Activated CD4-positive, alpha-beta memory T cell treated with anti-CD3 and anti-CD28 coated beads for 36 hours (primary cell): ENCODE measurements at places on chromosomes 2 and 18. TPM values are rescaled to one million over a fixed set of nuclear protein-coding genes. Genes with fewer than 3 reads are reported as not detected.
A peak's percentile ranks its signal among the peaks of the same experiment; 100 is the strongest.

The RAPGEF4 gene
- total RNA-seq: 0.21 TPM

The LINC00305 gene
- total RNA-seq: not detected

- no peak overlapping the region for H3K27ac ChIP-seq
- H3K27me3 ChIP-seq: peaks cover 9% of the 10 kb centered on the region
- no peaks in the 10 kb centered on the region for H3K4me1 ChIP-seq
- no peaks in the 10 kb centered on the region for H3K36me3 ChIP-seq
- no peak overlapping the region for H3K4me3 ChIP-seq
Observed at GRCh38 chr18:46953195-46953594, 35.8 kb downstream of the KATNAL2 start.

GRCh38 chr2:118991554-118991953 lies 49.6 kb downstream of the MARCO start:
- no peak overlapping the region for H3K27ac ChIP-seq
- H3K27me3 ChIP-seq: no peaks in the 10 kb centered on the region
- no peaks in the 10 kb centered on the region for H3K4me1 ChIP-seq
- H3K4me3 ChIP-seq: no peak overlapping the region
- DNase-seq: no peak

- no peak for DNase-seq
- H3K27ac ChIP-seq: no peak overlapping the region
- H3K4me1 ChIP-seq: peaks cover 4% of the 10 kb centered on the region
Observed at GRCh38 chr2:181944164-181944913, 41.3 kb upstream of the PPP1R1C start.

The SKOR2 gene
- total RNA-seq: not detected

GRCh38 chr2:9074930-9075329 lies 71.4 kb upstream of the MBOAT2 start:
- peaks cover 12% of the 10 kb centered on the region for H3K27me3 ChIP-seq
- H3K4me1 ChIP-seq: no peaks in the 10 kb centered on the region
- no peaks in the 10 kb centered on the region for H3K36me3 ChIP-seq
- no peak overlapping the region for H3K4me3 ChIP-seq
- DNase-seq: no peak
- no peak overlapping the region for H3K27ac ChIP-seq

- no peaks in the 10 kb centered on the region for H3K36me3 ChIP-seq
- H3K27ac ChIP-seq: no peak overlapping the region
- no peak overlapping the region for H3K4me3 ChIP-seq
- H3K4me1 ChIP-seq: no peaks in the 10 kb centered on the region
- DNase-seq: no peak
- no peaks in the 10 kb centered on the region for H3K27me3 ChIP-seq
Observed at GRCh38 chr2:206824993-206825392, 59.6 kb downstream of the FASTKD2 start.

The ARHGAP15 gene
- 70.2 TPM for total RNA-seq

The ADCYAP1 gene
- total RNA-seq: not detected

DNA sequence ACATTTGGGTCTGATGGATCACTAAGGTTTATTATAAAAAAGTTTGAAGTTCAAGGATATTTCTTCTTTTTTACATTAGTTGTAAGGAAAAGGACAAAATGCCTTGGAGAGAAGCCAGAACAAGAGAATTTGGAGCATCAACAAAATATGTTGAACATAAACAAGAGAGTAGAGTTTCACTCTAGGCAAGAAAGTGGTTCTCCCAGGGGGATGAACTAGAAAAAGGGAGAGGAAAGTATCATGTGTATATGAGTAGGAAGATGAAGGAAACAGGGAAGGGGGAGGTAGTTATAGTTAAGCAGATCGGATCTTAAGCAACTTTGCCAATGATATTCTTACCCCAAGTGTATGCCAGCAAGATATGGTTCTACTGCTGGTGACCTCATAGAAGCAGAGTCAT lies 63.8 kb upstream of the GALNT3 start:
- no peak overlapping the region for H3K27ac ChIP-seq
- no peaks in the 10 kb centered on the region for H3K4me1 ChIP-seq
- no peaks in the 10 kb centered on the region for H3K27me3 ChIP-seq
- no peak for DNase-seq

DNA sequence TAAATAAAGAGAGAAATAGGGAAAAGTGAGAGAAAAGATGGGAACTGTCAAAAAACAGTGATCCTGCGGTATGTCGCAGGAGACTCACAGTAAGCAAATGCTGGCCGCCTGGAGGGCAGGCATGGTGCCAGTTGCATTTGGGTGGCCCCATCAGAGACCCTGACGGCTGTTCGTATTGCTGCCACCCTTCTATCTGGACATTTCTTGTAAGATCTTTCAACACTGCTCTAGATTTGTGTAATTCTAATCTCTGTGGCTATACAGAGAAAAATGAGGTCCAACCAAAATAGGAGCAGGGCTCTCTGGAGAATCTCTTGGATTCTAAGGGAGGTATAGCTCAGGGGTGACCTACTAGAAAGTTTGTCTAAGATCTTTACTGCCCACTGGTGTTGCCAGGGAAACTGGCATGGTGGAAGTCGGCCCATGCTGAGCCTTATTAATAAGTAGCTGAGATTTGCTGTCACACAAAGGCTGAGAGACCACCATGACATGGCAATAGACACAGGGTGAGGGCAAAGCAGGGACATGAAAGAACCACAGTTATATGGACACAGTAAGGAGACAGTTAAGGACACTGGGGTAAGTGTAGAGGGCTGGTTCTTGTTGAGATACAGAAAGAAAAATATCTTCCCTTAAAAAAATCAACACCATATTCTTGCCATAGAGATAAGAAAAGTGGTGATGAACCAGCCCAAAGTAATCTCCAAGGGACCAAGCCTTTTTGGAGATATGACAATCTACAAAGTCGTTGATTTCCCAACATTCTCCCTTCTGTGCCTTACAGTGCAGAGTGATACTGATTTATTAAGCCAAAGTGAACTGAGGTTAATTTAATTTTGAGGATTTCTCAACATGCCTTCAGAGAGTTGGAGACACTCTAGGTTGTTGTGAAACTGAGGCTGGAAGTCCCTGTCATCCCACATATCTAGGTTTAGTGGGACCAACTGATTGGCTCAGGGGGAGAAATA lies 26.4 kb upstream of the FZD7 start:
- peaks cover 10% of the 10 kb centered on the region for H3K27me3 ChIP-seq
- H3K4me1 ChIP-seq: peaks cover 3% of the 10 kb centered on the region
- no peak overlapping the region for H3K4me3 ChIP-seq

- no peak overlapping the region for H3K4me3 ChIP-seq
- H3K27ac ChIP-seq: no peak overlapping the region
- no peak for DNase-seq
Observed at GRCh38 chr2:144421606-144422510, 98.1 kb downstream of the ZEB2 start.

- no peaks in the 10 kb centered on the region for H3K36me3 ChIP-seq
- no peak for DNase-seq
- H3K4me1 ChIP-seq: no peaks in the 10 kb centered on the region
Observed at GRCh38 chr18:41526054-41526453, 429.0 kb upstream of the PIK3C3 start.

The SPHKAP gene
- total RNA-seq: not detected

DNA sequence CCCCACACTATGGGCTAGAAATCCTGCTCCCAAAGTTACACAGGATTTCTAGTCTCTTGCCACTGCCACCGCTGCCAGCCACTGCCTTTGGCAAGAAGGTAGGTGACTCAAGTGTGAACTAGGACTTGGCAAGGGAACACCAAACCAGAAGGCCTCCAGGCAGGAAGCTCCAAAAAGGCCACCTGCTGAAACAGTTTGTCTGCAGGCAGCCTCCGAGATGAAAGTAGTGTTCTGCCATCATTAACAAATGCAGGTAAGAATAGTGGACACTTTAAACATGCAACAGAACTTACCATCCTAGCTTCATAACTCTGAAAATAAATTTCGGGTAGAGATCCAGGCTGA lies 3.9 kb downstream of the ANKRD44 start:
- peak overlapping the region; percentile 99 for H3K27ac ChIP-seq
- H3K4me1 ChIP-seq: peaks cover 71% of the 10 kb centered on the region
- peak; percentile 58 for DNase-seq

DNA sequence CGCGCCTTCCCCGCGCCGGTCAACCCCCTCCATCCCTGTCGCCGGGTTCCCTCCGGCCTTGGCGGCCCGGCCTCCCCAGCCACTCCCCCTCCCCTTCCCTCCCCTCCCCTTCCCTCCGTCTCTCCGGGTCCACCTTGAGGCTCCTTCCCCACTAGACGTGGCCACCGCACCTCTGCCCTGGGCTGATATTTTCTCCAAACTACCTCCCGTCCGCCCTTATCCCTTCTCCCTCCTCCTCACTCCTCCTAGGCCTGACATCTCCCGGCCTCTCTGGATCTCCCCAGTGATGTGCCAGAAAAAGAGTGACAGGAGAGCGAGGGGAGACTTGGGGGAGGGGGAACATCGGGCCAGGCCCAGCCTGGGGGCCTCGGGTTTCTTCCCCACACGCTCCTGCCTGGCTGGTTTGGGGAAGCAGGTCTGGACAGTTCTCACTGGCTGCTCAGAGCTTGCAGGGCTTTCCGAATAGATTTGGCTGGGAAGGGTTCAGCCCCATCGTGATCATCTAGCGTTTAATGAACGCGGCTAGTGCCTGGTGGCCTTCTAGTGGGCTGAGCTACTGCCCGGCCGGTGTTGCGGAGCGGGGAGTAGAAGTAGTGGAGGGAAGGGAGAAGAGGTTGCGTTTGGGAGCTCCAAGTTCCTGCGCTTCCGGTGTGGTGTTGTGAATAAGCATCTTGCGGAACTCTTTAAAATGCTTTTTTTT lies 641 bp downstream of the MAPRE3 start:
- no peak overlapping the region for H3K27ac ChIP-seq
- no peaks in the 10 kb centered on the region for H3K36me3 ChIP-seq
- H3K4me1 ChIP-seq: peaks cover 15% of the 10 kb centered on the region
- peak overlapping the region; percentile 68 for H3K4me3 ChIP-seq

DNA sequence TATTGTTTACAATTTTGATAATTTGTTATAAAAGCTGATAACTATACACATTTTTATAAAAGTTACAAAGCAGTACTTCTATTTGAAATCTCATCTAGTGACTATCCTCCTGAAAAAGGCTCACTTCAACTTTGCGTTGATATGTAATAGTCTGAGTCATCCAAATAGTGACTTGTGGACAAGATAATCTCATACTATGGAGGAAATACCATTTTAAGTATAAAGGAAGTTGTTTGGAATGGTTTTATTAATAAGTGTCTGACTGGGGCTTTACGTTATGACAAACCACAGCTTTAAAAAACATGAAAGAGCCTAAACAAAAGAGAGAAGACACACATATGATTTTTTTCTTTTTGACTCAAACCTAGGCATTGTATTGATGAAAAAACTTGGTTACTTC lies 272.3 kb upstream of the COL3A1 start:
- H3K27ac ChIP-seq: no peak overlapping the region
- H3K27me3 ChIP-seq: no peaks in the 10 kb centered on the region
- no peaks in the 10 kb centered on the region for H3K4me1 ChIP-seq
- DNase-seq: no peak
- no peaks in the 10 kb centered on the region for H3K36me3 ChIP-seq
- no peak overlapping the region for H3K4me3 ChIP-seq

- H3K4me3 ChIP-seq: no peak overlapping the region
- H3K27me3 ChIP-seq: no peaks in the 10 kb centered on the region
- DNase-seq: no peak
- H3K27ac ChIP-seq: no peak overlapping the region
Observed at GRCh38 chr18:44556296-44556695, 124.4 kb upstream of the SETBP1 start.

GRCh38 chr2:215883799-215884198 lies 129.6 kb downstream of the MREG start:
- no peak for DNase-seq
- no peak overlapping the region for H3K27ac ChIP-seq
- peaks cover 11% of the 10 kb centered on the region for H3K27me3 ChIP-seq
- H3K4me1 ChIP-seq: no peaks in the 10 kb centered on the region
- H3K4me3 ChIP-seq: no peak overlapping the region

GRCh38 chr2:10228611-10229365 lies 73.9 kb upstream of the HPCAL1 start:
- no peaks in the 10 kb centered on the region for H3K36me3 ChIP-seq
- no peaks in the 10 kb centered on the region for H3K27me3 ChIP-seq
- peaks cover 8% of the 10 kb centered on the region for H3K4me1 ChIP-seq
- H3K4me3 ChIP-seq: no peak overlapping the region

DNA sequence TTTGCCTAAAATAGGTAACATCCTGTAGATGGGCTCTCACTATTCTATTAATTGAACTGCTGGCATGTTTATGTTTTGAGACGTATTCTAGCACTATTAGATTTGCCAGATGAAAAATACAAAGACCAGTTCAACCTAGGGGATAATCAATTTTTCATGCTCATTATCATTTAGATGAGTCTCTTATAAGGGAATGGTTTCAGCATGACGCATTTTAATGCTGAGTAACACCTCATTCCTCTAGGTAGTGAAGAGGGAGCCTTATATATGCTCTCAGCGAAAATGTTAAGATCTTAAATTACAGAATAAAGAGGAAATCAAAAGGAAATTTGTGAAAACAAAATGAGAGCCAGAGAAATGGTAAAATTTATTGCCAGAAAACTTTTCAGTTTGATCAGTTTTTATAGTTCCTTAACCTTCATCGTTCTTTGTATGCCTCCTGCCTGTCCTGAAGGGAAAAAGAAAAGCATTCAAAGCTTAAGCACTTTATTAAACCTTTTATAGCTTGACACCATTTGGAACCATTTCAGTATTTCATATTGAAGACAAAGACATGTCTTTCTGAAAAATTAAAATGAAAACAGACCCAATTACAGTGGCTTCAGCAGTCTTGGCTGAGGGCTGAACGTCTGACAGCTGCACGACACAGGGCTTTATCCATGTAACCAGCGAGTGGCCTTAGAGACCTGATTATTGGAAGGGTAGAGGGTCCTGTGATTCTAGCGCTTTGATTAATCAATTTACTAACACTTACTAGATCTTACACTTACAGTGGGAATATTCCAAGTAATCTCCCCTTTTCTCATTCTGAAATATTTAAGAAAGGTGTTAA lies 112.8 kb downstream of the ADCYAP1 start:
- H3K4me1 ChIP-seq: no peaks in the 10 kb centered on the region
- no peak overlapping the region for H3K4me3 ChIP-seq
- H3K36me3 ChIP-seq: no peaks in the 10 kb centered on the region
- no peak for DNase-seq

DNA sequence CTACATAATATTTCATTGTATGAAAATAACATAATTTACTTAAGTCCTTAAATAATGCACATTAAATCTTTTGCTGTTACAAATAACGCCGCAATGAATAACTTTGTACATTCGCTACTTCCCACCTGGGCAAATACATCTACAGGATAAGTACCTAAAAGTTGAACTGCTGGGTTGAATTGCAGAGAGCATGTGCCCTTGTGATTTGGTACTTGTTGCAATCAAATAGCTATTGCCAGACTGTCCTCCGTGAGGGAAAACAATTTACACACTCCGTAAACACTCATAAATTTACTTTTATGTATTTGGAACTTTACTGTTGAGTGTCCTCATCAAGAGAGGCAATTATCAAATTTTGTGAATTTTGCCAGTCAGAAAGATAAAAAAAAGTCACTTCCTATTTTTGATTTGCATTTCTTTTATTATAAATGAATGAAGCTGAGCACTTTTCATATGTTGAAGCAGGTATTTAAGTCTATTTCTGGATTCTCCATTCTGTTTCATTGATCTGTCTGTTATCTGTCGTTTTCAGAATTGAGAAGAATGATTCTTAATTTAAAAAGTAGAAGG lies 140.8 kb upstream of the SERTAD2 start:
- no peak overlapping the region for H3K27ac ChIP-seq
- no peak overlapping the region for H3K4me3 ChIP-seq
- no peaks in the 10 kb centered on the region for H3K27me3 ChIP-seq
- H3K36me3 ChIP-seq: no peaks in the 10 kb centered on the region
- no peak for DNase-seq

The CD226 gene
- total RNA-seq: 63.9 TPM
